ENCODE measurements at places on chromosomes 11 and 22.

DNA sequence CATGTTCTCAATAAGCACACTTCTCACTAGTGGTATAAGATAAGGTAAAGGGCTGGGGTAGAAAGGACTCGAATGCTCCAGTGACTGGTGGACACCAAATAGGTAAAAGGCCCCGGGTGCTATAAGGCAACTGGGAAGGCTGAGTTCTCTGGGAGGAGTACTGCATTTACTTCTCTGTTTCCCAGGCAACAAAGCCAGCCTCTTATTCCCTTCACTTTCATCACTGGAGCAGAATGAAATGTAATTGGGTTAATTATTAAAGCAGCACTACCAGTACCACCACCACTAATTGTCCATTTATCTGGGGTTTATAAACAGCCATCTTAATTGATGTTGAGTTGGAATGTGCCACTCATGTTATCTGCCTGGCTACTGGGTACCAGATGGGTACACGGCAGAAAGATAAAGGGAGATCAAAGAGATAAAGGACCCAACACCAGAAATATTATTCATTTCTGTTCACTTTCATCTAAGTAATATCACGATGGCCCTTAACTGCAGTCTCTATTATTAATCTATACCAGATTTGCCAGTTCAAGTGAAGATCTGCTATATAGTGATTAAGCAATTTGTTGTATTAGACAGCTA lies 94.4 kb upstream of the CHRM4 start:
- DNase-seq = no peak

DNA sequence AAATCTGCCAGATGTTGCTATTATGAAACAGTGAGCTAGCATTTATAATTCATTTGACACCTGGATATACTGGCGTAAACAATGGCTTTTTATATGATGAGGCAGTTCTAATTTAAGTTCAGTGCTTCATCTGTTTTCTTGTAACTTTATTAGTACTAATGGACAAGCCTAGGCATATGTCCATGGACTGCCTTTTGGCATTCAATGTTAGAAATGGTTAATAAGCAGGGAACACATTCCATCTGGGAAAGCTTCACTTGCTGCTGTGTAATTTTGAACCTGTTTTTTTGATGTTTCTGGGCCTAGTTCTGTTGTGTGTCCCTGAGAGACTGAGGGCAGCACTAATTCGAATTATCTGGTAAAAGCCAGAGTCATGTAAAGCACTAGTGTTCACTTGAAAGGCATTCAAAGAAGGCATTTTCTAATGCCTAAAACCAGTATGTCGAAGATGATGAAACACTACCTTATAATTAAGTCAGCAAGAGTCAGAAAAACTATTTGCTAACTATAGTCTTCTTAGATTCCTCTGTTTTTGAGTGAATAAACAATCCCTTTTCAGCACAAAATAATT lies 138.5 kb downstream of the SWAP70 start:
- DNase-seq = no peak

- DNase-seq = peak; percentile 14
Measured at GRCh38 chr11:122863704-122864326, 18.7 kb upstream of the JHY start.

DNA sequence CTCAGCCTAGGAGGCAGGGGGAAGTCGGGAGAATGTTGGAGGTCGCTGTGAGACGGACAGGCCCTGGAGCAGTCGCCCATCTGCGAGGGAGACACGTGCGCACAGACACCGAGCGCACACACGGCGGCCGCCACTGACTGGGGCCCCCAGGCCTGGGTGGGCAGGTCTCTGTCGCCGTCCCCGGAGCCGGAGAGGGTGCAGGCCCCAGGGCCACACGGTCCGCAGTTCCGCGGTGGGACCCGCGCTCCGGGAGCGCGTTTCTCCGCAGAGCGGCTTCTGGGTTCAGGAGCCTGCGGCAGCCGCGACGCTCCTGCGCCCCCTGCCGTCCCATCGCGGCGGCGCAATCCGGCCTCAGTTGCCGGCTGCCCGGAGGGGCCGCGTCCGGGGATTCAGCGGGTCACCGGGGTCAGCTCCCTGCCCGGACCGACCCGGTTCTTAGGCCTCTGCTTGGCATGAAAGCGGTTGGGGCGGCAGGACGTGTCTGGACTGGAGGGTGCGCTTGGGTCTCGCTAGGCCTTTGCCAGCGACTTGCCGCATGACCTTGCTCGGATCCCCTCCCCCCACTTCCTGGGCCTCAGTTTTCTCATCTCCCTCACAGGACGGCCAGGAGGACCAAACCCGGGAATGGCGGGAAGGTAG lies 31.2 kb downstream of the PDE2A start:
- DNase-seq = no peak

- no peak for DNase-seq
Measured at GRCh38 chr11:116375221-116375620, 397.6 kb downstream of the BUD13 start.

DNA sequence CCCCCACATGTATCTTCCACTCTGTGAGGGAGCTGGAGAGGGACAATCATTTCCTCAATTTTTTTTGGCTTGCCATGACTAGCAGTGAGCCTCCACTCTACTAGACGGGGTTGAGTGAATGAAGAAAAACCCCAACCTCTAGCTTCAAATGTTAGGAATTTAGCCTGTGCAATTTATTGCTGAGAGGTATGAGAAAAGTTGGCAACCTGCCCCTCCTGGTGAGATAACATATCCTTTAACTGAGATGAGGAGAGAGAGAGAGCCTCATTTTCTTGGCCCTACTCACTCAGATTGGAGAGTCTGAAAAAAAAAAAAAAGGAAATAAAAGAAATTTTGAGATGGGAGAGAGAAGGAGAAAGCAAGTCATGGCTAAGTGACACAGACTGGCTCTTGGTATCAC lies 218.2 kb upstream of the CARD18 start:
- no peak for DNase-seq

DNA sequence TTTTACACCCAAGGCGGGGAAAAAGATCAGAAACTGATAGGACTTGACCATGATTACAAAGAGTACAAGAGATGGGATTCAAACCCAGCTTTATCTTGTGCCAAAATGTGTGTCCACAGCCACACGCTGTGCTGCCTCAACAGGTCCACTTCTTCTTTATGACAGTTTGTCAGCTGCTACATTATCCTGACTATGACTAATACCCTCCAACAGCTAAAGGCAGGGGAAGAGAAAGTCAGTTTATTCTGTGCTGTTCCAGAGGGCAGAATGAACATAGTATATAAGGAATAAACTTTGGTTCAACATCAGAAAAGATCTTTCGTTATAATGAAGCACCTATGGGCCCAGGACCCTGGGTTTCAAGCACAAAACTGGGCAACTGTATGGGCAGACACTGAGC lies 668.2 kb upstream of the TENM4 start:
- no peak for DNase-seq

GRCh38 chr11:84322211-84322610 lies 1036.0 kb upstream of the CCDC90B start:
- DNase-seq = no peak

- DNase-seq = no peak
Measured at GRCh38 chr11:28250192-28250591, 142.0 kb downstream of the METTL15 start.

DNA sequence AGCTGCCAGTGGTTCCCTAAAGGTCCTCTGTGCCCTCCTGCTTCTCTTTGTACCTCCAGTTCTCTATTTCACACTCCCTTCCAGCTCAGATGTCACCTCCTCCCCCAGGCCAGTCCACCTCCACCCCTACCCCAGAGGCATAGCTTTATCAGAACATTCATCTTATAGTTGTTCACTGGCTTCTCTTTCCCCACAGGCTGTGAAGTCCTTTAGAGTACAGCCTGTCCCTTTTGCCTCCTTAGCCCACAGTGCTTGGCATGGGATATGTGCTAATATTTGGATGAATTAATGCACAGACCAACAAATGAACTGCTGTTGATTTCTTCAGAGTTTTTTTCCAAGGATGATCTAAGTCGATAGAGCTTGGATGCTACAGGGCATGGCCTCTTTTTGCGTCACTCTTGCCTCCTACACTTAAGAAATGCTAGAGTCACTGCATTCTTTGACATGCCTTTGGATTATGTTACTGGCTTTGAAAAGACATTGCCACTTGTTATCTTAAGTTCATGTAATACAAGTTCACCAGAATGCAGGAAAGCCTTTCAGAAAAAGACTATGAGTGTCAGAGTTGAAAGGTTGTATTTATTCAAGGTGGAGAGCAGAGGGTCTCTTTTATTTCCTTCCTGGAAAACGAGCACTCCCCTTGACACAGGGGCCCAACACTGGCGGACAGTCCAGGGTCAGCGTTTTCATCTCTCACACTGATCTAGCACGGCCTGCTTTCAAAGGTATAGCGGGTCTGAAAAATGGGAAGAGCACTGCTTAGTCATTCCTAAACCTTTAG lies 75.7 kb downstream of the PISD start:
- DNase-seq = no peak

DNA sequence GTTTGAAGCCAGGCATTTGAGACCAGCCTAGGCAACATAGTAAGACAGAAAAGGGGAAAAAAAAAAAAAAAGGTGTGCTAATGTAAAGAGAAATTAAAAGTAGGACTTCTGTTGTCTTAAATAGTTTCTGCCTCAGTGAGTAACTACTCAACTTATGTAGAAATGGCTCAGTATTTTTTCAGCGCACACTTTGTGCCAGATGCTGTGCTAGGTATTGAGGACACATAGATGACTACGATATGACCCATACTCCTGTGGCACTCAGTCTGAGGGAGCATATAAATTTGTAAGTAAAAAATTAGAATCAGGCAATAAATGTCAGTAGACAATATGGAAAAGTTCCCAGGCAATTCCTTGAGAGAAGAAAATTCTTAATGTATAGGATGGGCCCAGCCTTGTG lies 93.9 kb downstream of the YAP1 start:
- DNase-seq = no peak

- DNase-seq = no peak
Measured at GRCh38 chr11:75029836-75030631, 41.3 kb downstream of the NEU3 start.

DNA sequence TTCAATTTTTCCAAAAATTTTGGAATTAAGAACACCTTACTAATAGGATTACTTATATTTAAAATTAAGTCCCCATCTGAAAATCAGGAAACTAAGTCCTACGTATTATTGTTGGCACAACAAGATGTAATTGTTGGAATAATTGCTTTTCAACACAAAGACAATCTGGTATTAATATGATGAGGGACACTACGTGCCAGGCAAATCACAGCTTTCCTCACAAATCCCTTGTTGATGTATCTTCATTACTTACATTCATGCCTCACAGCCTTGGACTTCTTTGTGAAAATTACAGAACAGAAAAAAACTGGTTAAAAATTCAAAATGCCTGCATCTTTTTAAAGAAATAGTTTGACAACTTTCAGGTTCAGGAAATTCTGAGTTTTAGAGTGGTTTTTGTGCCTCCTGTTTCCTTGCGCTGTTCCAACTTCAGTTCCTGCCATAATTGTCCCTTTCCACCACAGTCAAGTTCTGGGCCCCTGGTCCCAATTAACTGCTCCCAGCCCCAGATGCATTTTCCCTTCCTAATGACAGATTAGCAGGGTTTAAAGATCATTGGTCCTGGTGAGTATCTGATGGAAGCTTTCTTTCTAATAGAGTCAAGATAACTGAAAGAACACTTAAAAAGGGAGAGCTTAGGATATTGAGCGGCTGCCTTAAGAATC lies 23.3 kb upstream of the CCDC34 start:
- no peak for DNase-seq

DNA sequence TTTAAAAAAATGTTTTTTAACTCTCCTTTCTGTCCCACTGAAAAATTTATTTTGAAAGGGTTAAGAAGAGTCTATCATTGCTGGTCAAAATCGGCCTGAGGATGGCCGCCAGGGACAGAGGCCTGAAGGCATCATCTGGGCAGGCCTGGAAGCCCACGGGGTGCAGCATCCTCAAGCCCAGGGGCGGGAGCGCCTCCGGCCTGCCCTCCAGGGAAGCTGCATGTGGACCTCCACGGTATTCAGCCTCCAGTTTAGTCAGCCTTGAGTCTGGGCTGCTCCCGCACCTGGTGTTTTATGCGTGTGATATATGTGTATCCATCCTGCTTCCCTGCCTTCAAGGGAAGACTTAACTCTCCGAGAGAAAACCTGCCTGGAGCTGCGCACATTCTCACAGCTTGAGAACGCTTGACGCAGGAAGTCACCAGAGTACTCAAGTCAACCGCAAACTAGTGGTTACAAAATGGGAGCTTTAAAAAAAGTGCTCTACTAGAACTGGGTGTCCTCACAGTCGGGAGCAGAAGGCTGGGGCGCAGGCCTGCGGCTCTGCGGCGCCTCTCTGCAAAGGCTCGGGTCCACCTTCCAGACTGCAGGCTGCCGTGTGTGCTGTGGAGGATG lies 13.6 kb upstream of the BID start:
- no peak for DNase-seq

DNA sequence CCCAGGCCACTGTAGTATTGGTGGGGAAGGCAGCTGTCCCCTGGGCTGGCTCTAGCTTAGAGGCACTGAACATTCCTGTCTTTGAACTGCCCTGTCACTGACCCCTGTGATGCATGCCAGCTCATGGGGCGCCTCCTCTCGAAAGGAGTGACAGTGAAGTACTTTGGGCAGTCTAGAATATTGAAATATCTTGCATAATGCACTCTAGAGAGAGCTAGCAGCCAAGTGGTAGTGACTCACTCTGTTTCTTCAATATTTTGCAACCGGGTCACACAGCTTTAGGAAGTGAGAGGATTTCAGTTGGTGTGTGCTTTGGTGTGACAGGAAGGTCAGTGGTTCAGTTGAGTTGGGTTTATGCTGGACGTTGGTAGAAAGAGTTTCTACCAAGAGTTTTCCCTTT lies 35.5 kb upstream of the ST14 start:
- peak; percentile 30 for DNase-seq

- DNase-seq = peak; percentile 37
Measured at GRCh38 chr11:128713595-128713994, 19.7 kb downstream of the FLI1 start.

DNA sequence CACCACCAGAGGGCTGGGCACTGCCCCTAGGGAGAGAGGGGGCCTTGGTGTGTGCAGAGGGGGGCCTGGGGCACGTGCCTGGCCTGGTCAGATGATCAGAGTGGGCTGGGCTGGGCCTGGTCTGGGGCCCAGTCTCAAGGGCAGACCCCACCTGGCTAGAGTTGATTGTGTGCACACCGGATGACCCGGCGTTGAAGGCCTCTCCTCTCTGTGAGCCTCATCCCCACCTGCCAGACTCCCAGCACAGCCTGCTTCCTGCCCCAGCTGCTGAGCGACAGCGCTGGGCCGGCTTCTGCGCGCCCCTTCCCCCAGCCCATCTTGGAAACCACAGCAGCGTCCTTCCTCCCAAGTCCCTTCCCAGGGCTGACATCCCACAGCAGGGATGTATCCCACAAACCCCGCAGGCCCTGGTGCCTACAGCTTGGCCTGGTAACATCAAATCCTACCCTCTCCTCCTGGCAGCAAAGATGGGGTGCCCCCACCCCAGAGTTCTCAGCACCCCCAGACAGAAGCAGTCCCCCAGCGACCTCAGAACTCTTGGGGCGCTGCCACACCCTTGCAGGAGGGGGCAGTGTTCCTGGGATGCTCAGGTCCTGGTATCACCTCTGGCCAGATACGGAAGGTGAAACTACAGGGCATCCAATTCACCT lies 11.0 kb upstream of the TSSC4 start:
- no peak for DNase-seq

All from bone marrow (tissue), 2 donors.